ENCODE measurements at places on chromosomes 1 and 21. TPM values are rescaled to one million over a fixed set of nuclear protein-coding genes. Genes with fewer than 3 reads are reported as not detected.
A peak's percentile ranks its signal among the peaks of the same experiment; 100 is the strongest.

GRCh38 chr1:70426154-70427131, 15.4 kb downstream of the CTH start:
- no peak for DNase-seq

DNA sequence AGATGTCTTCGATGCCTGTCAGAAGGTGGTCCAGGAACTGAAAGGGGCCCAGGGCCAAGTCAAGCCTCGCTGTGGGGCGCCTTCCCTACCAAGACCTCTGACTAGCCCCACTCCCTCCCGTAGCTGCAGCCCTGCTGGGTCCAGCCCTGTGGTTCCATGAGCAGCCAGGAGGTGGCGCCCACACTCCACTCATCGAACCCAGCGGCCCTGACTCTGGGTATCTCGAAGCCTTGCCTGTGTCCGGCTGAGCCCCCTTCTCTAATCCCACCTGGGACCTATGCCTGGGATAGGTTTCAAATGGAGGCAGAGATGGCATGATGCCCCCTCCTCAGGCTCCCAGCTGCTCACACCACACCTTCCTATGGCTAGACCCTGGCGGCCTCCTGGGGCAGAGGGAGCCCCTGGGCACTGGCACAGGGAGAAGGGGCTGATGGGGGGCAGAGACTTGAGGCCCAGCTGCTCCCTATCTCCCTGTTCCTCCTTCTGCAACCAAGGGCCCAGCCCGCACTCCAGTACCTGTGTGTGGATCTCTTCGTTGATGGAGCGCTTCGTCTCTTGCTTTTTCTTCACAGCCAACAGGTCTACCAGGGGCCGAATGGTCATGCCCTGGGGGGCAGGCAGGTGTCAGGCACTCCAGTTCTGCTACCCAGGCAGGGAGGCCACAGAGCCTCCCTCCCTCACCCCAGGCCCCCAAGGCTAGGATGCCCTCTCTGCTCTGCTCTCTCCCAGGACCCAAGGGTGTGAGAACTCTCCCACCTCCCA, 52.0 kb downstream of the SLC9A1 start:
- peak; percentile 72 for DNase-seq

TSSK3 gene
- total RNA-seq, result 2.0 TPM

RAB25 gene
- total RNA-seq, result 5.5 TPM

LAMB3 gene
- 1,572 TPM for total RNA-seq

DNA sequence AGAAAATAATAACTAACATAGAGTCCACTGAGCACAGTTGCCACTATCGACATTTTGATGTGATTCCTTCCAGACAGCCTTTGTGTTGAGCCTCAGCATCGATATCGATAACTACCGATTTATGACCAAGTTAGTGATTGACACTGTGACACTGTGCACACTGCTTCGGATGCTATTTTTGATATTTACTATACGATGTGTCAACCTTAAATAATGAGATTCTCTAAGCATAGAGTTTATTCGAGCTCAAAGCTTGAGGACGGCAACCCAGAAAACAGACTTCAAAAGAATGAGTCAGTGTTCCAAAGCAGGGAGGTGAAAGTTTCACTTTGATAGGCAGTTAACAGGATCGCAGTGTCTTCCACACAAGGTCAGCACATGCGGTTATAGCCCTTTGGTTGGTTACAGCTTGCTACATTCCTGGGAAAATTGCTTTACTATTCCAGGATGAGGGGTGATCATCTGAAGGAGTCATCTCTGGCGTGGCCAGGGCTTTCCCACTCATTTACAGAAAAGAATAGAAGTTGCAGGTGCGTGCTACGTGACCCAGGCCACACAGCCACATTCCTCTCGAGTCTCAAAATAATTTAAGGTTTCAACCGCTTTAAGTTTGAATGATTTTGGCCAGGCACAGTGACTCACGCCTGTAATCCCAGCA, 53.6 kb upstream of the EFHD2 start:
- peak; percentile 86 for DNase-seq

GRCh38 chr1:228497817-228498216, 10.6 kb downstream of the RNF187 start:
- no peak for DNase-seq
